ENCODE measurements at places on chromosomes 5 and 9. TPM values are rescaled to one million over a fixed set of nuclear protein-coding genes. Genes with fewer than 3 reads are reported as not detected.

GRCh38 chr9:116153765-116154333 lies at the start of gene PAPPA:
Gene PAPPA, plus strand, starts transcription at chr9:116153791. Its CDS starts 382 bp downstream, at chr9:116154173.
- no peak for DNase-seq

C5orf52 gene
- polyA plus RNA-seq = not detected

DNA sequence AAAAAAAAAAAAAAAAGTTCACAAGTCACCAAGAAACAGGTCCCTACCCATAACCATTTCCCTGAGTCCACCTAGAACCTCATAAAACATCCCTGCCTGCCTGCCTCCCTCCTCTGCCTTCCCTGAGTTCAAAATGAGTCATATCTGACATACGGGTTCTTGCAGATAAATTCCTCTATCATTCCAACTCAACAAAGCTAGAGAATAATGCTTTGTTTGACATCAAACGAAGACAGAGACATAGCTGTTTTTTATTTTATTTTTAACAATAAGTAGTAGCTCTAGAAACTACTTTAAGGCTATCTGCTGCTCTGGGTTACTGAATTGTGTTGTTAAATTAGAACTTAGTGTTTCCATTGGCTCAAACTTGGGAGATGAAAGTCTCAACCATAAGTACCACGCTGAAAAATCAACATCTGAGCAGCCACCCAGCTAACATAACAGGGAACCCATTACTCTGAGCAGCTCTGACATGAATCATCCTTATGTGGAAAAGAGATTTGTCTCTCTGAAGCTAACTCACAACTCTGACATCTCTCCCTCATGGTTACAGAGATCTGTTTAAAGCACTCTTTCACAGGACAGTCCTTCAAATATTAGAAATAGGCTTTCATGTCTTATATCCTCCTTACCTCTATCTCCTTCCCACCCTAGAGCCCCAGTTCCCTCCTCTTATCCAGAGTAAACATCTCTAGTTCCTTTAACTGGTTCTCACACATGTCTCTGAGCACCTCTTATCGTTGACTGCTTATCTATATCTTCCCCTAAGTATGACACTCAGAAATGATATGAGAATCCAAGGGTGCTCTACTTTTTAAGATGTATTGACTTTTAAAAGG lies 12.1 kb downstream of the TMEM245 start:
- no peak for DNase-seq

ADGRD2 gene
- 0.16 TPM for polyA plus RNA-seq

DNA sequence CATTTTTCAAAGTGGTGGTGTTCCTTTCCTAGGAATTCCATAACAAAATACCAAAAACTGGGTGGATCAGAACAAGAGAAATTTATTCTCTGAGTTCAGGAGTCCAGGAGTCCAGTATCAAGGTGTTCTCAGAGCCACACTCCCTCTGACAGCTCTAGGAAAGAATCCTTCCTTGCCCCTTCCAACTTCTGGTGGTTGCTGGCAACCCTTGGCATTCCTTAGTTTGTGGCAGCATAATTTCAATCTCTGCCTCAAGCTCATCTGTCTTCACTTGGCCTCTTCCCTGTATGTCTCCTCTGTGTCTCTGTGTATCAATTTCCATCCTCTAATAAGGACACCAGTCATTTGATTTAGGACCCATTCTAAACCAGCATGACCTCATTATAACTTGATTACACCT lies 243.7 kb downstream of the MPDZ start:
- DNase-seq = no peak

DNA sequence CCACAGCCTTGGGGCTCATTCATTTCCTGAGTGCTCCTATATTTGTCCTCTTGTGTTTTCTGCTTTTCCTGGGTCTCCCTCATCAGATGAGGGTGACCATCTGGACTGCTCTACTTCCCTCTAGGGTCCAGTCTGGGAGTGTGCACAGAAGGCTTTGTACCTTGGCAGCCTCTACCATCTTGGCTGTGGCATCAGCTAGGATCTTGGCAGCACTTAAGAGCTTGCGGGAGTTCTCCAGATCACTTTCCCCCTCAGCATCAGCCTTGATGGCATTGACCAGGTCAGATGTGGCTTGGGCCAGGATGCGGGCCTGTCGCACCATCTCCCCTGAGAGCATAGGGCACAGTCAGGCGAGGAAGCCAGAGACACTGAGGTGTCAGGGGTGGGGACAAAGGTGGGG lies 15.8 kb downstream of the TLN1 start:
- DNase-seq = no peak

DNA sequence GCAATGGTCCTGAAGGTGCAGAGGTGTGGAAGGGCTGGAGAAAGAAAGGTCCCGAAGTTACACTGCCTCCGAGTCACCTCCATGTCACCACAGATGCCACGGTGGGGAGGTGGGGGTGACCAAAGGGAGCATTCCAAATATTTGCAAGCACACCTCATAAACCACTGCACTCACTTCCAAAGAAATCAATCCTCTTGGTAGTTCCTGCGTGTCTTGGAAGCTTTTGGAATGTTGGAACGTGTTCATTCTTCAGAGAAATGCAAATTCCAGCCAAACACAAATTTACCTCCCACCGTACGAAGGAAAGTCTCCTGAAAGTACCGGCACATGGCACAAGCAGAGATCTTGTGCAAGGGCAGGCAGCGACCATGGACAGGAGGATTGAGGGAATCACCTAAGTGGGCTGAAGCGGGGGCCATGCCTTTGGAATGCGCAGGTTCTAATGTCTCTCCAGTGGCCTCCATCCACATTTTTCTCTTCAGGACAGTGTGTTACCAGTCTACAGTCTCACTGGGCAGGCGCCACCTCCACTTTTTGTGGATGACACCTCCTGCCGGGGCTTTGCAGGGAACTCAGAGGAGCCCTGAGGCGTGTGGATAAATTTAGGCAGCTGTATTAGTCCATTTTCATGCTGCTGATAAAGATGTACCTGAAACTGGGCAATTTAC lies 54.0 kb downstream of the NSUN2 start:
- no peak for DNase-seq

DNA sequence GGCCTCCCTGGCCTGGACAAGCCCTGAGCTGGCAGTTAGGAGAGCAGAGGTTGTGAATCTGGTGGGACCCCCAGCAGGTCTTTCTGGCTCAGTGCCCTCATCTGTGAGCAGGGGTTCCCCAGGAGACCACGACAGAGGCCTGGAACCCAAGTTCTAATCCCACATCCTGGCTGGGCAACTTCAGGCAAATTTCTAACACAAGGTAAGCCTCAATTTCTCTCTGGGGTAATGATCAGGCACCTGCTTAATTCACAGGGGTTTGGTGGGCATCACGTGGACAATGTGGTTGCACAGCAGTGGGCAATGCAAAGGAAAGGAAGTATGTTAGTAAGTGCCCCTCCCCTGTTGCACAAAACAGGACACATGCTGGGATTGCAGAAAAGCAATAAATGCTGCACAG lies 1.9 kb upstream of the KCNIP1 start:
- DNase-seq = no peak

- DNase-seq = no peak
These were observed 35.6 kb downstream of the KLHL3 start for GRCh38 chr5:137700282-137700680.

CDC20B gene
- 6.6 TPM for polyA plus RNA-seq

TAF1L gene
- polyA plus RNA-seq = 0.04 TPM

GRCh38 chr9:98132158-98132557 lies 13.1 kb upstream of the TRIM14 start:
- no peak for DNase-seq

- no peak for DNase-seq
These were observed 61.2 kb upstream of the ZFR start for GRCh38 chr5:32505756-32506155.
